ENCODE measurements at places on chromosomes 3 and 15. TPM values are rescaled to one million over a fixed set of nuclear protein-coding genes. Genes with fewer than 3 reads are reported as not detected.

DNA sequence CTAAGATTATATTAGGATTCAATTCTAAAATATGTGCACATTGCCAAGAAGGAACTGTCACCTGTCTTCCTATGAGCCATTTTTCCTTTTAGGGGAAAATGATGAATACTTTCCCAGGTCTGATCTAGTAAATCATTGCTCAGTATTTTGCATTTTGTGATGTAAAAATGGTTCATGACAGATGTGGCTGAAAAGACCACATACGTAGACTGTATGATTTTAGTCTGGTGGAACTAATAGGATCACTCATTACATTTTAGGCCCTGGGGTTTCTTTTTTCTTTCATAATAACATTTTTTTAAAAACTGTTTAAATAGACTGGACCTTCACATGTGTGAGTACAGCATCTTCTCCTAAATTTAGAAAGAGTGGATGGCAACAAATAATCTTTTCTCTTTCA, 201.7 kb upstream of the MLF1 start:
- no peaks in the 10 kb centered on the region for H3K36me3 ChIP-seq
- DNase-seq: no peak
- no peaks in the 10 kb centered on the region for H3K27me3 ChIP-seq
- H3K4me1 ChIP-seq: no peaks in the 10 kb centered on the region

GRCh38 chr3:123275691-123276090, 73.9 kb downstream of the SEC22A start:
- no peaks in the 10 kb centered on the region for H3K4me1 ChIP-seq
- H3K36me3 ChIP-seq: peaks cover 8% of the 10 kb centered on the region
- no peak overlapping the region for H3K27ac ChIP-seq

- H3K36me3 ChIP-seq: no peaks in the 10 kb centered on the region
- no peak overlapping the region for H3K27ac ChIP-seq
- H3K4me1 ChIP-seq: peaks cover 2% of the 10 kb centered on the region
- DNase-seq: peak; percentile 55
- H3K4me3 ChIP-seq: no peak overlapping the region
- H3K27me3 ChIP-seq: no peaks in the 10 kb centered on the region
These were observed 206.1 kb downstream of the TIGIT start for GRCh38 chr3:114499976-114500375.

Gene ZNF80
- 0.04 TPM for total RNA-seq

GRCh38 chr3:78799681-78800080, 968.1 kb downstream of the ROBO1 start:
- H3K27ac ChIP-seq: no peak overlapping the region
- DNase-seq: no peak
- no peaks in the 10 kb centered on the region for H3K27me3 ChIP-seq
- no peak overlapping the region for H3K4me3 ChIP-seq
- no peaks in the 10 kb centered on the region for H3K36me3 ChIP-seq

Gene ANKRD63
- total RNA-seq: 0.22 TPM

DNA sequence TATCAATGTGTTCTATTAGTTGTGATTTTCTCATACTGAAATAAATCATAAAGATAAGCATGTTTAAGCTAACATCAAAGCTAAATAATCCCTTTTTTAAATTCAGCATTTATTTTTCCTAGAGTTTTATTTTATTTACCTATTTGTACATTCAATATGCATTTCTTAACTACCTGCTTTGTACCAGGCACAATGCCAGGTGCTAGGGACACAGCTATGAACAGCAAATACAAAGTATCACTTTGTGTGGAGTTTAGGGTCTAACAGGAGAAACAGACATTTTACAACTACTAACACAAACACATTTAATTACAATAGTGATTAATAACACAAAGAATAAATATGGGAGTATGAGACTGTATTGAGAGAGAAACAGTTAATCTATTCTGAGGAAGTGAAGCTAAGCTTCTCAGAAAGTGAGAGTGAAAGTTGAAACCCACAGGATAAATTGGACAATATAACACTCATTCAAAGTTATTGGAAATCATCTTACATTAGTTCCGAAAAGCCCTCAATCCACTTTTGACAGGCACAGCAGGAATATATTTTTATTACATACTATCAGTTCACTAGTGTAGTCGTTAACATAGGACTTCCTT, 159.6 kb downstream of the GBE1 start:
- no peak overlapping the region for H3K4me3 ChIP-seq
- H3K27ac ChIP-seq: no peak overlapping the region
- DNase-seq: no peak
- H3K27me3 ChIP-seq: no peaks in the 10 kb centered on the region
- H3K36me3 ChIP-seq: no peaks in the 10 kb centered on the region

- DNase-seq: no peak
- no peaks in the 10 kb centered on the region for H3K4me1 ChIP-seq
- no peak overlapping the region for H3K4me3 ChIP-seq
- H3K36me3 ChIP-seq: peaks cover 4% of the 10 kb centered on the region
- no peak overlapping the region for H3K27ac ChIP-seq
- H3K27me3 ChIP-seq: no peaks in the 10 kb centered on the region
These were observed 92.4 kb downstream of the GPR156 start for GRCh38 chr3:120192579-120192978.

GRCh38 chr3:119597548-119598288, at the start of gene PLA1A:
Gene PLA1A, plus strand, starts transcription at chr3:119597885. Its CDS starts 29 bp downstream, at chr3:119597914.
- H3K27me3 ChIP-seq: no peaks in the 10 kb centered on the region
- no peak within 1 kb of the TSS for H3K4me3 ChIP-seq
- peaks cover 16% of the 10 kb centered on the region for H3K4me1 ChIP-seq
- no peaks in the 10 kb centered on the region for H3K36me3 ChIP-seq
- H3K27ac ChIP-seq: no peak within 1 kb of the TSS

DNA sequence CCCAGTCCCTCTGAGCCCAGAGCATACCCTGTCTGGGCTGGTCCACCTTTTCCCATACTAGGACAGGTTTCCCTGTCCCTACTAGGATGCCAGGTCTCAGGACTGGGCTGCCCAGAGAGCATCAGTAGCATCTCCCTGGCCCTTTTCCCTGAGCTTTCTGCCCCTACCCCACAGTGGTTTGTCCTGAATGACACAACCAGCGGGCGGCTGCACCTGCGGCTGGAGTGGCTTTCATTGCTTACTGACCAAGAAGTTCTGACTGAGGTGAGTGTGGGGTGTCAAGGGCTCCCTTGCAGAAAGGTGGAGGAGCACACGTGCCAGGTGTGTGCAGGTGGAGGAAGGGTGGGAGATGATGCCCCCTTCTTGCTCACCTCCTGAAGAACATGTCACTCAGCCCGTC, 33.5 kb downstream of the ESYT3 start:
- H3K4me1 ChIP-seq: peaks cover 27% of the 10 kb centered on the region
- no peak overlapping the region for H3K27ac ChIP-seq
- DNase-seq: no peak
- no peak overlapping the region for H3K4me3 ChIP-seq

Gene C15orf39
- 5.5 TPM for total RNA-seq

DNA sequence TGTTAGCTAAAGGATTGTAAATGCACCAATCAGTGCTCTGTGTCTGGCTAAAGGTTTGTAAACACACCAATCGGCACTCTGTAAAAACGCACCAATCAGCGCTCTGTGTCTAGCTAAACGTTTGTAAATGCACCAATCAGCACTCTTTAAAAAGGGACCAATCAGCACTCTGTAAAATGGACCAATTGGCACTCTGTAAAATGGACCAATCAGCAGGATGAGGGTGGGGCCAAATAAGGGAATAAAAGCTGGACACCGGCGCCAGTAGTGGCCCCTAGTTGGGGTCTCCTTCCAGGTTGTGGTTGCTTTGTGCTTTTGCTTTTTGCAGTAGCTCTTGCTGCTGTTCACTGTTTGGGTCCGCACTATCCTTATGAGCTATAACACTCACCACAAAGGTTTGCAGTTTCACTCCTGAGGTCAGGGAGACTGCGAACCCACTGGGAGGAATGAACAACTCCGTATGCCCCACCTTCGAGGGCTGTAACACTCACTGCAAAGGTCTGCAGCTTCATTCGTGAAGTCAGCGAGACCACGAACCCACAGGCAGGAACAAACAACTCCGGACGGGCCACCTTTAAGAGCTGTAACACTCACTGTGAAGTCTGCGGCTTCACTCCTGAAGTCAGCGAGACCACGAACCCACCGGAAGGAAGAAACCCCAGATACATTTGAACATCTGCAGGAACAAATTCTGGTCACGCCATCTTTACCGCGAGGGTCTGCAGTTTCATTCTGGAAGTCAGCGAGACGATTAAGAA, 1.1 kb upstream of the SUCLG2 start:
- no peaks in the 10 kb centered on the region for H3K27me3 ChIP-seq
- peaks cover 7% of the 10 kb centered on the region for H3K4me1 ChIP-seq
- no peak overlapping the region for H3K4me3 ChIP-seq
- H3K36me3 ChIP-seq: no peaks in the 10 kb centered on the region

Gene DNAJA4
- total RNA-seq: 27.8 TPM
